IMR-90 (cell line): ENCODE measurements at places on chromosomes 6 and 20. TPM values are rescaled to one million over a fixed set of nuclear protein-coding genes. Genes with fewer than 3 reads are reported as not detected.

- H3K36me3 ChIP-seq: no peaks in the 10 kb centered on the region
- H3K27me3 ChIP-seq: no peaks in the 10 kb centered on the region
Measured at GRCh38 chr6:79115553-79116182, 37.6 kb upstream of the PHIP start.

DNA sequence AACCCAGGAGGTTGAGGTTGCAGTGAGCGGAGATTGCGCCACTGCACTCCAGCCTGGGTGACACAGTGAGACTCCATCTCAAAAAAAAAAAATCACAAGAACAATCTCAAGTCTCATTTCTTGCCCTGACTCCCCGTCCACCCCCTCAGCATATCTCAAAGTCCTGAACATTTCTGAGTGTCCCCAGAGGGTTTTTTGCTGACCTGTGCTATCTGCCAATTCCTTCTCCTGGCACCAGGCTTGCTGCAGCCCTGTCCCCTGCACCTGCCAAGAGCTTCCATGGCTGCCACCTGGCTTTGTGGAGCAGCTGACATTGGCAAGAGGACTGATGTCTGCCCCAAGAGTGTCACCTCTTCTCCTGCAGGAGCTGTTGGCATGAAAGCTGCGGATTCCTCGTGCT is 54.9 kb upstream of the PTPRT start:
- no peak for DNase-seq
- no peaks in the 10 kb centered on the region for H3K4me1 ChIP-seq
- no peaks in the 10 kb centered on the region for H3K36me3 ChIP-seq
- H3K27me3 ChIP-seq: no peaks in the 10 kb centered on the region
- H3K4me3 ChIP-seq: no peak overlapping the region

GRCh38 chr20:11090751-11091150 is 417.0 kb upstream of the JAG1 start:
- H3K4me3 ChIP-seq: no peak overlapping the region
- H3K27ac ChIP-seq: no peak overlapping the region
- no peaks in the 10 kb centered on the region for H3K4me1 ChIP-seq
- no peaks in the 10 kb centered on the region for H3K36me3 ChIP-seq
- no peaks in the 10 kb centered on the region for H3K27me3 ChIP-seq

GRCh38 chr6:170111141-170111664 is 179.7 kb downstream of the DLL1 start:
- H3K27ac ChIP-seq: no peak overlapping the region
- no peak for DNase-seq
- H3K36me3 ChIP-seq: no peaks in the 10 kb centered on the region
- H3K4me3 ChIP-seq: no peak overlapping the region
- no peaks in the 10 kb centered on the region for H3K4me1 ChIP-seq
- H3K27me3 ChIP-seq: no peaks in the 10 kb centered on the region

GRCh38 chr6:152087701-152088100 is 280.2 kb downstream of the ESR1 start:
- H3K27ac ChIP-seq: no peak overlapping the region
- peaks cover 7% of the 10 kb centered on the region for H3K4me1 ChIP-seq
- DNase-seq: no peak
- H3K4me3 ChIP-seq: no peak overlapping the region
- no peaks in the 10 kb centered on the region for H3K36me3 ChIP-seq

DNA sequence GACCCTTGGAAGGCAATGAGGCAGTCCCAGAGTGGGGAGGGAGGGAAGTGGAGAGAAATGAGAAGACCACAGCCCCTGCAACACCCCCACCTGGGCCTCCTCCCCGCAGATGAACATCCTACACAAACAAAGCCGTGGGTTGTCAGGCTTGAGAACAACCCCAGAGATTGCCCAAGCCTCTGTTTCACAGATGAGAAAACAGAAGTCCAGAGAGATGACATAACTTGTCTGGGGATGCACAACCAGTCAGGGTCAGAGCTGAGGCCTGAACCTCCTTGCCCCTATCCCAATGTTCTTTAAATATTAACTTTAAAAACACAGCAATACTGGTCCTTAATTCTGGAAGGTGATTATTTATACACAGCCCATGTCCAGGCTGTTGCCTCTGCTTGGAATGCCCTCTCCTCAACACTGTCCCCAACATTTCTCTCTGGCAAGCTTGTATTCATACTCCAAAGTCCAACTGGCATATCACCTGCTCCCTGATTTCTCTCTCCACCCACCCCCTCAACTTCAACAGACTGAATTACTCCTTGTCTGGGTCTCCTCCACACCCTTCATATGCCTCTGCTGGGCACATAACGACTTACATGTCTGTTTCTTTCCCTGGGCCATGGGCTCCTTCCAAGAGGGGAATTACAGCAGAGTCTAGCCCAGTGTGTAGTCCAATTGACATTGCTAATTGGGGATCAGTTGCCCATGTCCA is 135.5 kb upstream of the LRFN2 start:
- H3K4me1 ChIP-seq: peaks cover 2% of the 10 kb centered on the region; the same call in 1 of the 2 replicates
- H3K36me3 ChIP-seq: no peaks in the 10 kb centered on the region
- no peak overlapping the region for H3K4me3 ChIP-seq

GRCh38 chr6:124283486-124283885 is 479.8 kb downstream of the NKAIN2 start:
- DNase-seq: no peak
- no peak overlapping the region for H3K27ac ChIP-seq
- H3K27me3 ChIP-seq: no peaks in the 10 kb centered on the region
- H3K4me3 ChIP-seq: no peak overlapping the region
- H3K4me1 ChIP-seq: no peaks in the 10 kb centered on the region
- no peaks in the 10 kb centered on the region for H3K36me3 ChIP-seq

DNA sequence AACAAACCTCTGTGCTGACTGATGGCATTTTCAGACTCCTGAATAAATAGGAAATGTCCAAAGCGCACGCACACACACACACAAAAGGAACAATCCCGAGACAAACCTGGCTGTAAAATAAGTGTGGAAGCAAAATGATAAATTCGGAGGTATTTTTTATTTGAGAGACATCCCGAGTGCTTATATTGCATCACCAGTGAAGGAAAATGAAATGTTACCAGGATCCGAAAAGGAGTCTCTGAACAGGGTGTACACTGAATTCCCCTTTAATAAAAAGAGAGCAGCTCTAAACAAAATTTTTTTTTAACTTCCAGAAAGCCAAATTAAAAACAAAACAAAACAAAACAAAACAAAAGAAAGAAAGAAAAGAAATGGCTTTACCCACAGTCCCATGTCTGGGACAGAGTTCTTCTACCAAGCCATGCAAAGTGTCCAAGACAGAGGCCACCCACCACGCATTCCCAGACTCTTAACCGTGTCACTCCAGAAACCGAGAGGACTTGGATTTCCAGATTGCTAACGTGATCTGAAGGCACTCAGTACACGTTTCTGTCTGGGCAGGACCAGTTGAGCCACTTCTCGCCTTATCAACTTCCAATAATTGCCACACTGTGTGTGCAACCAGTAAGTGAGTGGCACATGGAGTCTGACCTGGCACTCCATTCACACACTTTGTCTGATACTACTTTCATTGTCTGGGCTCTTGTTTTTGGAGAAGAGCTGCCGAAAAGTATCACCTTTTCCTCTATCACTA is 817 bp downstream of the ME1 start:
- peak overlapping the region; percentile 74 for H3K27ac ChIP-seq
- no peaks in the 10 kb centered on the region for H3K27me3 ChIP-seq
- peaks cover 7% of the 10 kb centered on the region for H3K4me1 ChIP-seq
- peak overlapping the region; percentile 97 for H3K4me3 ChIP-seq

- H3K27me3 ChIP-seq: no peaks in the 10 kb centered on the region
- no peak overlapping the region for H3K4me3 ChIP-seq
- peak; percentile 48 for DNase-seq
- H3K36me3 ChIP-seq: no peaks in the 10 kb centered on the region
- H3K27ac ChIP-seq: no peak overlapping the region
- peaks cover 5% of the 10 kb centered on the region; the same call in 1 of the 2 replicates for H3K4me1 ChIP-seq
Measured at GRCh38 chr6:158279615-158280014, 32.6 kb upstream of the TULP4 start.

DNA sequence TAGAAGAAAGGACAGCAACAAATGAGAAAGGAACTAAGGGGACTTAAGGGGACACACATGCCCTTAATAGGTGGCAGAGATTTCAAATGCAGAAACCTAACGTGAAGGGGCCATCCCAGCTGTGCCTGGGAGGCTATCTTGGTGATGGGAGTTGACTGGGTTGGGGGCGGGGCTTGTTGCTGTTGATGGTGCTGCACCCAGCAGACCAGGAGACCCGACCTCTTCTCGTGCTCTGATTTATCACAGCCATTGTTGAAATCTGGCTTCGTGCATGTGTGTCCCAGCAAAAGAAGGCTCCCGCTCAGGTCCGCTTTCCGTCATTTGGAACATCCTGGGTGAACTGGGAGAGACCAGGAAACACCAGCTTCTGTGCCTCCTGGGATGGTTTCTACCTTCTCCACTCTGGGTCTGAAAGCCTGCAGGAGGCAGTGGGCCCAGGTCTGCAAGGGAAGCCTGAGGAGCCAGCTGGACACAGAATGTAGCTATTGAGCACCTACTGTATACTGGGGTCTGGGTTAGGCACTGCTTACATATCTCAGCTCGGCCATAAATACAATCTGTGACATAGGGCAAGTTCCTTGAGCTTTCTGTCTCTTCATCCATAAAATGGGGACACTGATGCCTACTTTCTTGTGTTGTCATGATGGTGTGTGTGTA is 32.1 kb downstream of the TOX2 start:
- no peaks in the 10 kb centered on the region for H3K27me3 ChIP-seq
- DNase-seq: no peak
- peaks cover 24% of the 10 kb centered on the region for H3K4me1 ChIP-seq
- no peak overlapping the region for H3K4me3 ChIP-seq
- H3K36me3 ChIP-seq: no peaks in the 10 kb centered on the region; the same call in 1 of the 2 replicates
- no peak overlapping the region for H3K27ac ChIP-seq

DNA sequence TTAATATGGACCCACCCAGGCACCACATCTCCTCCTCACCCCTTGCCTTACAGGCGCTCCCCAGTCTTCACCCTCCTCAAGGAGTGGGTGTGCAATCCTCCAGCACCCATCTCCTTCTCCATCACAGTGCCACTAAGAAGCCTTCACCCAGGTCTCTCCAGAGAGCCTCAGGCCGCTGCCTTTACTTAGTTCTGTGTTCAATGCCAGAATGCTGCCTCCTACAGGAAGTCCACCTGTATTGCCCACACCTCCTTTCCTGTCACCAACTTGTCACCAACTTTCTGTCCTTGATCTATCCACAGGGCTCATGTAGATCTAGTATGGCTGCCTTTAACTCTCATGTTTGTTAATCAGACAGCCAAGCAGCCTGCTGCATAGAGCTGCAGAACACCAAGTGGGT is 586 bp upstream of the LST1 start:
- H3K36me3 ChIP-seq: no peaks in the 10 kb centered on the region
- H3K4me3 ChIP-seq: no peak overlapping the region
- H3K27ac ChIP-seq: no peak overlapping the region
- peaks cover 4% of the 10 kb centered on the region; the same call in 1 of the 2 replicates for H3K4me1 ChIP-seq

DNA sequence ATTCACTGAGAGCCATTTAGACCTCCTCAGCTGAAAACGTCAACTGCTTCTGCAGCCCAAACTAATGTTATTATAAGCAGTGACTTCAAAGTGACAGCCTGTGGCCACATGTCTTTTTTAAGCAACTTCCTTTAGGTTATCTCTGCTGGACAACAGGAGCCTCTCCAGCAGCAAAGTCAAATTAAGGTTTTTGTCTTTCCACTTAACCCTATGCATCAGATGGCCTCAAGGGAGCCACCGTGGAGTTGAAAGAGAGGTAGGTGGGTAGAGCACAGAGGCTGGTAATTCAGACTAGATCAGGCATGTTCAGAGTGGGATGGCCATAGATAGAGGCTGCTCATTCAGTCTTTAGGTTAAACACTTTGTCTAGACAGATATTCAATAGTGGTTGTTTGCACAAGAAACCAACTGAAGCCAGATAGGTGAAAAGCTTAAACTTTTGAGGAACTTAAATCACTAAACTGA is 300.6 kb upstream of the ECI2 start:
- H3K27ac ChIP-seq: no peak overlapping the region
- no peak for DNase-seq
- no peaks in the 10 kb centered on the region for H3K4me1 ChIP-seq
- H3K27me3 ChIP-seq: no peaks in the 10 kb centered on the region

DNA sequence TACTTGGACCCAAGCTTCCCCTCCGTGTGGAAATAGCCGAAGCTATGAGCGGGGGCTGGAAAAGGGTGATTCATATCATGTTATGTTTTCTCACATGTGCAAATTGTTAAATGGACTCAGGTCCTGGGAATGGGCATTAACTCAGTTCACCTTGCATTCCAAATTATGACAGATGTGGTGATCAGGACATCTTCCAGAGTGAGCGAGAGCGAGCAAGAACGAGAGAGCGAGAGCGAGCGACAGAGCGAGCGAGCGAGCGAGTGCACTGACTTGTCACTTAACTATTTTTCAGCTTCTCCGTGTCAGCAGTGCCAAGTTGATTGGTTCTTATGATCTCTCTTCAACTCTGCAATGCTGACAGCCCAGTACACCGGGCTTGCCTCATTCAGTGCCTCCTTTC is 437.4 kb upstream of the NRSN1 start:
- H3K27me3 ChIP-seq: no peaks in the 10 kb centered on the region
- H3K4me3 ChIP-seq: no peak overlapping the region
- no peaks in the 10 kb centered on the region for H3K4me1 ChIP-seq
- DNase-seq: no peak
- H3K27ac ChIP-seq: no peak overlapping the region

- H3K4me1 ChIP-seq: peaks cover 4% of the 10 kb centered on the region
- H3K4me3 ChIP-seq: peak overlapping the region; percentile 60
Measured at GRCh38 chr20:47501116-47501481, 588 bp upstream of the NCOA3 start.

DNA sequence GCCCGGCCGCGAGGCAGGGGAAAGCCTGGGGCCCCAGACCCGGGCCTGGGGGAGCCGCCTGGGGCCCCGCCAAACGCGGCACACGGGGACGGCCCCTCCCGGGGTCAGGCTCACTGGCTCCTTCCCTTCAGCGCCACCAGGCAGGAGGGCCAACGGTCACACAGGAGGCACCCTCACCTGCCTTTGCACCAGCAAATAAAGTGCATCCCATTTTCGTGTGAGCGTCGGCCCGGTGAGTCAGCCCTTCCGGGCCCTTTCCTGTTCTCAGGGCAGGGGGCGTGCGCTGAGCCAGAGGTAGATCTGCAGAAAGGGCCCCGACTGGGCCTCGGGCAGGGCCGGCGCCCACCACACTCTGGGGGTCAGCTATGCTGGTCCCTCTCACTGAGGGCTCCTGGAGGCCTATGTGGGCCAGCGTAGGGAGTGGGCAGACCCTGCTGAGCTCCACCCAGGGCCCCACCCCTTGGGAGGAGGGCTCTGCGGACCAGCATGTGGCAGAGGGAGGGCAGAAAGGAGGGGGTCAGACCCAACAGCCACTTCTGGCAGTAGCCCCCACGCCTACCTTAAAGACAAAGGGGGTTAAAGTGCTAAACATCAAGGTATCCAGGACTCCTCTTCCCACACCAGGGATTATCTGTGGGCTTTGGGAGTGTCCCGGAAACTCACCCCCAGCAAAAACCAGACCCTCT is 931 bp upstream of the UCKL1 start:
- H3K4me3 ChIP-seq: peak overlapping the region; percentile 37
- H3K27ac ChIP-seq: peak overlapping the region; percentile 19
- H3K27me3 ChIP-seq: no peaks in the 10 kb centered on the region
- peak; percentile 49 for DNase-seq
- peaks cover 28% of the 10 kb centered on the region; the same call in 1 of the 2 replicates for H3K36me3 ChIP-seq

Gene RBM24
- 4.1 and 6.7 TPM in 2 replicates for total RNA-seq

Gene TP53TG5
- total RNA-seq: not detected in 2 replicates

Gene FAM83D
- 20.4 and 23.1 TPM in 2 replicates for total RNA-seq

Gene CDH22
- total RNA-seq: not detected in 2 replicates

Gene MCCD1
- total RNA-seq: not detected in 2 replicates
